ENCODE measurements at places on chromosomes 7 and 10. TPM values are rescaled to one million over a fixed set of nuclear protein-coding genes. Genes with fewer than 3 reads are reported as not detected.

The OR6V1 gene
- total RNA-seq: not detected

The SUN3 gene
- not detected for total RNA-seq

The PRXL2A gene
- total RNA-seq: 49.5 TPM

The RUFY2 gene
- 6.5 TPM for total RNA-seq

- no peak for DNase-seq
Observed at GRCh38 chr7:158475679-158476052, 112.0 kb downstream of the PTPRN2 start.

DNA sequence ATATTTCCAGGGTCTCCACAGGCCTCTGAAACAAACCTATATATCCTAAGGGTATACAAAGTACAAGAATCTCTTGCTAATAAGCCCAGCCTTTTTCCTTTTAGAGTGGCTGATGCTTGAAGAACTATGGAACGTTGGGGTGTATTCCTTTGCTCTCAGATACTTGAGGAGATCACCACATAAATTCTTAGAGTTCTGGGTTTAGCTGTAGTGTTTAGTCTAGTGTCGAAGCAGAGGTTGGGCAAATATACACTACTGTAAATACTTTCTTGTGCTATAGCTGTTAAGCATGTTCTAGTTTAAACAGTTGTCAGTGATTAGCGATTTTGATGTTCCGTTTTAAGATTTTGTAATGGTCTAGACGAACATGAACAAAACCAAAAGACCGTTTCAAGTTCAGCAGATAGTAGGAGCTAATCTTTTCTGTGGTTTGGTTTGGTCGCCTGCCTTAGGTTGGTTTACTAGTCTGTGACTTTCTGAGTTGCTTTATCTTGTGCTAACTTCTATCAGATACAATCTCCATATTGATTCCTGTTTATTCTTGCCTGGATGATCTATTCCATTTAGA, 229.6 kb downstream of the NSUN6 start:
- no peak for DNase-seq

- DNase-seq: no peak
Observed at GRCh38 chr10:16995867-16996529, 133.6 kb downstream of the CUBN start.

DNA sequence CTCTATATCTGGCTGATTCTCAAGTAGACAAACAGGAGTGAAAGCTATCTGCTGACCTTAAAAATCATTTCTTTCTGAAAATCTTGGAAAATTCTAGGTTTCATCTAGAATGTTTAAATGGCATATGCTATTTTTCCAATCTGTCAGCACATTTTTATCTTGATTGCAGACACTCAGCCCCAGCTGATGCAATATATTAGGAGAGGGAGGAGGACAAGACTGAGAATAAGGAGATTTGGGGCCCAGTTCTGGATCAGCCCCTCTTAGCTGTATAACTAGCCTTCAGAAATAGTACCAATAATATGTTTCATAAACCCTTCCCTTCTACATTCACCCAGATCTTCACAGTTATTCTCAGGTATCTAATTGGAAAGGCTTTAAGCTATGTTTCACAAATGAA, 131.2 kb downstream of the HDAC9 start:
- DNase-seq: no peak

- no peak for DNase-seq
Observed at GRCh38 chr7:8637322-8637721, 203.9 kb downstream of the NXPH1 start.
